ENCODE measurements at places on chromosomes 4 and X.
A peak's percentile ranks its signal among the peaks of the same experiment; 100 is the strongest.

DNA sequence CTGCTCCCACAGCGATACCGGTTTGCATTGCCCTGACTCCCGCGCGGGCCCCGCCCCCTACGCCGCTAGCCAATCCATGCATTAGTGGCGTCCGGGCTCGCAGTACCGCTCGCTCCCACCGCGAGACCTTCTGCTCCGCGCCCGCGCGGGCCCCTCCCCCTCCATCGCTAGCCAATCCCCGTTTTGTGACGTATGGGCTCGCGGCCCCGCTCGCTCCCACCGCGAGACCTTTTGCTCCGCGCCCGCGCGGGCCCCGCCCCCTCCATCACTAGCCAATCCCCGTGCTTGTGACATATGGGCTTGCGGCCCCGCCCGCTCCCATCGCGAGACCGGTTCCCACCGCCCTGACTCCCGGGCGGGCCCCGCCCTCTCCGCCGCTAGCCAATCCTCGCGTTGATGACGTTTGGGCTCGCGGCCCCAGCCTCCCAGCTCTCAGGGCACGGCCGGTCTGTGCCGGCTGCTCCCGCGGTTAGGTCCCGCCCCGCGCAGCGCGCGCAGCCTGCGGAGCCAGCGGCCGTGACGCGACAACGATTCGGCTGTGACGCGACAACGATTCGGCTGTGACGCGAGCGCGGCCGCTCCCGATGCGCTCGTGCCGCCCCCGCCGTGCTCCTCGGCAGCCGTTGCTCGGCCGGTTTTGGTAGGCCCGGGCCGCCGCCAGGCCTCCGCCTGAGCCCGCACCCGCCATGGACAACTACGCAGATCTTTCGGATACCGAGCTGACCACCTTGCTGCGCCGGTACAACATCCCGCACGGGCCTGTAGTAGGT, at the start of gene EMD:
TSS of gene EMD (plus strand) at position 497 of the 770 bp plus-strand sequence. CDS start at position 687, 190 bp downstream.
- DNase-seq: peak; percentile 92
- H3K4me1 ChIP-seq: no peaks in the 10 kb centered on the region
- H3K4me3 ChIP-seq: peak within 1 kb of the TSS; percentile 86

- peaks cover 12% of the 10 kb centered on the region for H3K4me1 ChIP-seq
- H3K4me3 ChIP-seq: no peak overlapping the region
- H3K27ac ChIP-seq: no peak overlapping the region
- H3K36me3 ChIP-seq: no peaks in the 10 kb centered on the region
Observed at GRCh38 chrX:20116087-20116576, 575 bp downstream of the MAP7D2 start.

- no peak overlapping the region for H3K4me3 ChIP-seq
- no peak for DNase-seq
- H3K36me3 ChIP-seq: no peaks in the 10 kb centered on the region
- no peaks in the 10 kb centered on the region for H3K27me3 ChIP-seq
- H3K4me1 ChIP-seq: no peaks in the 10 kb centered on the region
Observed at GRCh38 chr4:27145597-27145996, 285.0 kb downstream of the STIM2 start.

DNA sequence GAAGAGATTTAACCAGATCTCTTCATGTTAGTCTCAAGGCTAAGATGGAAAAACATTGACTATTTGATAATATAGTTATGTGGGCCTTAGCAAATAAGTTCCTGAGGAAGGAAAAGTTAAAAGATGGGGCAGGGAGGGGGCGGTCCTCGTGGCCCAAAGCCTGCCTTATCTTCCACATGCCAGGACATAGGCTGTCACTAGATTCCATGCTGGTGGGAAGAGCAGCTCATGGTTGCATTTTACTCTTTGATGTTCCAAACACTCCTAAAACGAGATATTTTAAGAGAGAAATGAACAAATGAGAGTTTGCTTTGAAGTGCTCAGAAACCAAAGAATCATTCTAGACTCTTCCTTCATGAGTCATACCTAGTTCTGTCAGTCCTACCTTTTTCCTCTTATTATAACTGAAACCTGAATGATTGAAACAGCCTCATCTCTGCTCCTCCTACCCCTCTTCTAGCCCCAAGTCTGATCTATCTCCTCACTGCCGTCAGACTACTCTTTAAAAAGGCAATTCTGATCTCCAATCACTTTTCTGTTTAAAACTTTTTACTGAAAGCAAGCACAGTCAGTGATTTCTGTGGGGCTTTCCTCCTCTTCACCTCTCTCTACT, 25.1 kb downstream of the RAB9B start:
- H3K4me1 ChIP-seq: no peaks in the 10 kb centered on the region
- H3K27ac ChIP-seq: no peak overlapping the region
- H3K4me3 ChIP-seq: no peak overlapping the region
- H3K27me3 ChIP-seq: peaks cover 26% of the 10 kb centered on the region

GRCh38 chr4:186806679-186807421, 83.2 kb upstream of the FAT1 start:
- H3K4me1 ChIP-seq: no peaks in the 10 kb centered on the region
- H3K4me3 ChIP-seq: no peak overlapping the region
- H3K36me3 ChIP-seq: no peaks in the 10 kb centered on the region
- no peak overlapping the region for H3K27ac ChIP-seq

All from tibial nerve (tissue), 4 donors.